ENCODE measurements at places on chromosomes 3 and 15. TPM values are rescaled to one million over a fixed set of nuclear protein-coding genes. Genes with fewer than 3 reads are reported as not detected.

Gene SYNPR
- total RNA-seq: 3.0 TPM

Gene SEMA6D
- total RNA-seq: 35.4 TPM

Gene ATP13A4
- total RNA-seq: 0.92 TPM

Gene ANKRD63
- total RNA-seq: 1.0 TPM

Gene MME
- total RNA-seq: 0.30 TPM

Gene CD86
- not detected for total RNA-seq

Gene SEMA3B
- total RNA-seq: 4.1 TPM

Gene CEP19
- 3.7 TPM for total RNA-seq

Gene PLA2G4D
- total RNA-seq: 0.09 TPM

Gene CHRFAM7A
- total RNA-seq: 3.5 TPM

Gene ZNF502
- 7.7 TPM for total RNA-seq

Gene BNC1
- total RNA-seq: 0.22 TPM

Measured in motor neuron (in vitro differentiated cells).